Activated T-helper 1 cell treated with anti-CD3 and anti-CD28 coated beads, Interleukin-2, amount 50 U/mL, for 16 hours (primary cell): ENCODE measurements at places on chromosomes 12 and 14.
A peak's percentile ranks its signal among the peaks of the same experiment; 100 is the strongest.

DNA sequence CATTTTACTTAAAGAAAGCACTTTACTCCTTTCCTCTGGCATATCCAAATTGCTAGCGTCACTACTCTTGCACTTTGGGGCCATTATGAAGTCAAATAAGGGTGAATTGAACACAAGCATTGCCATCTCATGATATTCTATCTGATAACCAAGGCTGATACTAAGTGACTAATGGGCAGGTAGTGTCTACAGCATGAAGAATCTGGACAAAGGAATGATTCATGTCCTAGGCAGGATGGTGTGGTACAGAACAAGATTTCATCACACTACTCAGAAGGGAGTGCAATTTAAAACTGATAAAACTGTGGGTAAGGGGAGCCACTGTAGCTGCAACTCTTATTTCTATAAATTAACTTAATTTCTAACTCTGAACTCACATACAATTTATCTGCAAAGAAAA, 7.7 kb upstream of the SLC6A15 start:
- DNase-seq, result no peak

DNA sequence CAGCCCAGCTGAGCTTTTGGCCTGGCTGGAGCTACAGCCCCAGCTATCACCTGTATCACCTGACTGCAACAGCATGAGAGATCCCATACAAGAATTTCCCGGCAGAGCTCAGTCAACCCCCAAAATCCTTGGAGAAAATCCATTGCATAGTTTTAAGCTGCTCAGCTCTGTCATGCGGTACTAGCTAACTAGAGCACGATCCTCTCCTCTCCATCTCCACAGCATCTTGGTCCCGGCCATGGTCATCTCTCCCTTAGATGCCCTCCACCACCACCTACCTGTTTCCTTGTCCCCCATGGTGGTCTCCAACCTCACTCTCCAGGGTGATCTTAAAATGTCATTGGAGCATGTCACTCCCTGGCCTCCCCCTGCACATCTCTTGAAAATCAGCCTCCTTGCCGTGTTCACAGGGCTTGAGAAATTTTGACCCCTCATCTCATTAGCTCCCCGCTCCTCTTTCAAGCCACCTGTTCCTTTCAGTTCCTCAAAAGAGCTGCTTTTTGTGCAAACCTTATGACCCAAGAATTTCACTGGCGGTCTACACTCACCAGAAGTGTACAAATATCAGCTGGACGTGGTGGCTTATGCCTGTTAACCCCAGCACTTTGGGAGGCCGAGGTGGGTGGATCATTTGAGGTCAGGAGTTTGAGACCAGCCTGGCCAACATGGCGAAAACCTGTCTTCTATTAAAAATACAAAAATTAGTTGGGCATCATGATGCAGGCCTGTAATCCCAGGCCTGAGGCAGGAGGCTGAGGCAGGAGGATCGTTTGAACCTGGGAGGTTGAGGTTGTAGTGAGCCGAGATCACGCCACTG, 8.1 kb upstream of the CLMN start:
- no peak for DNase-seq

DNA sequence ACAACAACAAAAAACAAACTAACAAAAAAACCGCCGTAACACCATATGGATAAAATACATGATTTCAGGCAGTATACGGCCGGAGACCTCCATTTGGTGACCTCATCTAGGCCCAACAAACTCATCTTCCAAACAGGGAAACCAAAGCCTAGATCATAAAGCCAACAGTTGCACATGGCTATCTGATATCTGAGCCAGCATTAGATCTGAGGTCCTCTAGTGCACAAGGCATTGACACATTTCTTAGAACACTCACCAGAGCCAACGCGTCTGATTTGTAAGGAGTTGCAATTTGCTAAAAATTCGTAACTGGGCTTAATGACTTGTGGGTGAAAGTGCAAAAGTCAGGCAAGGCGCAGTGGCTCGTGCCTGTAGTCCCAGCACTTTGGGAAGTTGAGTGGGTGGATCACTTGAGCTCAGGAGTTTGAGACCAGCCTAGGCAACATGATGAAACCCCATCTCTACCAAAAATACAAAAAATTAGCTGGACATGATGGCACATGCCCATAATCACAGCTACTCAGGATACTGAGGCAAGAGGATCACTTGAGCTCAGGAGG, 42.0 kb upstream of the NUDT4 start:
- no peak for DNase-seq

DNA sequence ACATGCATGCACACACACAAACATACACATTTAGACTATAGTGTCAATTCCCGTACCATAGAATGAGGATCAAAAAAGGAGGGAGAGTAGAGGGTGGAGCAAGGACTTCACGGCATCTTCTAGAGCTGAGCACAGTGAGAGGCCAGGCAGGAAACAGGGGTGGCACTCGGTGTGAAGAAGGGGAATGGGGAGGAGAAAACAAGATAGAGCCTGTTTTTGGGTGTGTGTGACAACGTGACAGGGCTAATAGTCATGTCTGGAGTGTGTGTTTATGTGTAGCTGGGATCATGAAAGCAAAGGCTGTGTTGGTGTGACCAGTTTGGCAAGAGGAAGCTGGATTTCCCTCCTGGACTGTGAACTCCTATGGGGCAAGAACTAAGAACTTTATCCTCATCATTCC, 9.9 kb upstream of the ACVR1B start:
- no peak for DNase-seq

DNA sequence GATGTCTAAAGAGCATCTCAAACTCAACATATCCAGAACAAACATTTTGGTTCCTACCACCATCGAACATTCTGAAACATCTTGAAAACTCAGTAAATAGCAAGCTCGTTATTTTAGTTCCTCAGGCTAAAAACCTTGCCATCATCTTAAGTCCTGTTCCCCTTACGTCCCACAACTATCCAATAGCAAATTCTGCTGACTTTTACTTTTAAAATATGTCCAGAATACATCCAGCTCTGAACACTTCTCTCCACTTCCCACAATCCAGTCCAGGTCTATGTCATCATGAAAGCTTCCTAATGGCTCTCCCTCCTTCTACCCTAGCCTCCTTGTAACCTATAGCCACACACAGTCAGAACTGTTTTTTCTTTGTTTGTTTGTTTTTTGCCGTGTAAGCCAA, 279.9 kb downstream of the IPO8 start:
- DNase-seq, result no peak

- DNase-seq, result peak; percentile 37
Measured at GRCh38 chr12:52879394-52880351, 25.2 kb downstream of the KRT8 start.

DNA sequence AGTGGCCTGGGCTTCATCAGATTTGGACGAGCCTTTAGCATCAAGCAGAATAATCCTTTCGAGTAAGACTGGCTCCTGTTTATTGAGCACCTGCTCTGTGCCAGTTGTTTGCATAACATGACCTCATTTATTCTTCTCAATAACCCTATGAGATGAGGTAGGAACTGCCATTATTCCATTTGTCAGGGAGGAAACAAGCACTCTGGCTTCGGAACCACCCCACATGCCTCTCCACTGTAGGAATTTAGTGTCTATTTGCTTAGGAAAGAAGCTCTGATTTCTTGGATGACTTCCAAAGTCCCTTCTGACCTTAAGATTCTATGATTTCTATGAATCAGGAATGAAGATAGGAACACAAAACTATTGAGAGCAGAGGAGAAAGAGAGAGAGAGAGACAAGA, 11.0 kb downstream of the SAMD4A start:
- no peak for DNase-seq
